OCI-M1 (cell line): ENCODE measurements at places on chromosomes 5 and 9.
A peak's percentile ranks its signal among the peaks of the same experiment; 100 is the strongest.

- peak; percentile 95 for DNase-seq
Measured at GRCh38 chr5:132466433-132467286, 23.9 kb downstream of the IRF1 start.

DNA sequence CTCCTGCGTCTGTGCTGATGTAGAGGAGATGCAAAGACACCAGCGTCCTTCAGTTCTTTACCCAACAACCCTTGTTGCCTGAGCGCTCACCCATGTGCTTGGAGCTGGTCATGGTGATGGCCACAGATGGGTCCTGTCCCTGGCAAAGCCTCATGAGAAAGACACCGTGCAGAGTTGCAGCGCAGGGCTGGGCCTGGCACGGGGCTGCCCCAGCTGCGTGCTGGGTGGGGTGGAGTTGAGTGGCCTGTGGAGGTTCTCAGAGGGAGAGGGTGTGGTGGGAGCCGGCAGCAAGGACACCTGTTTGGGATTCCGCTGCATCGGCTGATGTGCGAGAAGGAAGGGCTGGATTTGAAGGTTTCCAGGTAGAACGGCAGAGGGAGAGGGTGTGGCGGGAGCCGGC, 125.2 kb upstream of the CACNA1B start:
- no peak for DNase-seq

- DNase-seq, result no peak
Measured at GRCh38 chr5:5560016-5560415, 137.5 kb downstream of the ICE1 start.

DNA sequence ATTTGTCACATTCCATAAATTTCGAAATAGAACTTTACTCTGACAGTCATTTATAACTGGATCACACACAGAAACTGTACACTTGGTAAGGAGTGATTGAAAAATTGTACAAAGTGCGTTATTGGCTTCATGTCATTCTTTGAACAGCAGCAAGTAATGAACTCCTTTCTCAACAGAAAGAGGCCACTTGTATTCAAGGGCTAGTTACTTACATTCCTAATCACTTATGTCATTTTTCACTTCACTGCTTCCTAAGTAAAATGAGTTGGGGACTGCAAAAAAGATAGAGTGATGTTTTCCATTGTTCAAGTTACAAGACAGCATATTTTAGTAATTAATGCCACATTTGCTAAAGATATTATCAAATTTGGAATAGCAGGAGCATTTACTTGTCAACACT, 893.2 kb downstream of the DTWD2 start:
- DNase-seq, result no peak

DNA sequence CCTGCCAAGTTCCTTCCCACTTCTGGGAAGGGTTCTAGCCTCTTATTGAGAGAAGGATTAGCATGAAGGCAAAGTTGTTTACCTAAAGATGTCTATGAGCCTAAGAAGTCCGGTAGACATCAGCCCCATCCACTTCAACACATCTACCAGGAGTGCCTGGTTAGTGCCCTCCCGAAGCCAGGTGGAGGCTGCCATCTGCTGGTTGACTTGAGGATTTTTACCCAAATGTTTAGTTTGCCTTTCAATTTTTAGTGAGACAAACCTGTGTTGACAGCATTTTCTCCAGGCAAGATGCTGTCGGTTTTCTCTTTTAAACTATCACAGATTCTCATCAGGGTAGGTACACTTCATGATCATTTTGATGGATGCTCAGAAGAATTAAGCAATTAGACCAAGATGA, 83.6 kb upstream of the TNFSF8 start:
- DNase-seq, result peak; percentile 73

DNA sequence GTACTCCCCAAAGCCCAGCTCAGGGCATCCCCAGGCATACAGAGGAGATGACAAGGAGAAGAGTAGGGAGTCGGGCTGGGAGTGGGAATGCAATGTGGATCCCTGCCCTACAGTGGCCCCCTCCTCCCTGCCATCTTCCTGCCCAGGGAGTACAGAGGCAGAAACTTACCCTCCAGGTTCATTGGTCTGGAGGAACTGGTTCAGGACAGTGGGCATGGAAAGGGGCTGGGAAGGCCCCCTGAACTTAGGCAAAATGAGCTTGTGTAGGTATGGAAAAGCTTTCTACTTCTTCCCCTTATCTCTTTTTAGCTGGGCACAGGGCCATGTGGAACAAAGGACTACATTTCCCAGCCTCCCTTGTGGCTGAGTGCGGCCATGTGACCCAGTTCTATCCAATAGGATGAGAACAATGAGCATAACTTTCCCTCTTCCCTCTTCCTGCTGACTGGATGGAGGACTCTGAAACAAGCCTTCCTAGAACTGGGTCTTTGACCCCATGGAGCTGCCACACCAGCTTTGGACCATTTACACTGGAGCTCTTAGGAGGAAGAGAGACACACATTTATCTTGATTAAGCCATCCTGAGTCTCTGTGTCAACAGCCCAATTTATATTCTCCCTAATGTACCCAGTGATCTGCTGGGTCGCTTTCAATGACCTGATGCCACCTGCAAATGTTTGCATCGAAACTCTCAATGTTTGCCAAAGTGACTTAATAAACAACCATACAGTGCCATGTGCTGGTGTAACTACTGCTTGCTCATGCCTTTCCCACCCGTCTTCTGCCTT, 25.0 kb upstream of the HMCN2 start:
- DNase-seq, result peak; percentile 90

DNA sequence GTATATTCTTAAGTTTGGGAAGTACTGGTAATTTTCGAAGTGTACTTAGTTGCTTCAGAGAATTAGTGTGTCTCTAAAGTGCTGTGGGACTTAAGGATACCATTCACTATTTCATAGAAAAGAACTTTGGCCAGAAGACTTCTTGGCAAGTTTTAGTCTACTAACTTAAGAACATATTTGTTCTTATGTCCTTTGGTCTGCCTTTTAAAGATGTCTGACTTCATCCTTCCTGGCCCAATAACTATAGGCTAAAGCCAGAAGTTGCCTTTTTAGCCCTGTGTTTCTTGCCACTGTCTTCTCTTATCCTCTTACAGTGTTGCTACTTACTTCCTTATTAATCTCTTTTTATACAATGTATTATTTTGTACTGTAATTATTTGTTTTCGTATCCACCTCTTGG, 6.3 kb downstream of the RBM27 start:
- no peak for DNase-seq

DNA sequence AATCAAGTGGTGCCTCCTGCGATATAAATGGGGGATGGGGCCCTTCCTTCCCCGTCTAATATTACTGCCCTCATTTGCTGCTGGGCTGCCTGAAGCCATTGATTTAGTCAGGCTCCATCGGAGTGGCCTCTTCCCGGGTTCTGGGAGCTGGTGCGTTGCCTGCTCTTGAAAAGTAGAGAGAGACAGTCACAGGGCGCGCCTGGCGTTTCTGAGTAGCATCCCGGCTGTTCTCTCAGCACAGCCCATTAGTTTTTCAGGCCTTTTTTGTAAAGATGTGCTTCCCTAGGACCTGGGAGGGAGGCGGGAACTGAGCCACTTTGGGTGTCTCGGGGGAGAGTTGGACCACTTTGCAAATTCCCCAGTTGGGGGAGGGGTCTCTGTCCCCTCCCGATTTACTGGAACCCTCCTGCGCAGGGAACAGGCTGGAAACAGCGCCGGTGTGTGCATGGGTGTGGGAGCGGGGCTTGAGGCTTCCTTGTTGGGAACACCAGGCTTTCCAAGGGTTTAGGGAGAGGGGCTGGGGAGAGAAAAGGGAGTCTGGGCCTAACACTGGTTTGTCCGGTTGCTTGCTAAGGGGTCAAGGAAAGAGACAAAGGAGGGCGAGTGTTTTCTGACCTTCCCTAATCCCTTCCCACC, 4.7 kb downstream of the PRDM6 start:
- no peak for DNase-seq
